ENCODE measurements at places on chromosomes 6 and 20.
A peak's percentile ranks its signal among the peaks of the same experiment; 100 is the strongest.

GRCh38 chr6:98838032-98838431 is 3.7 kb downstream of the POU3F2 start:
- no peak for DNase-seq

- DNase-seq: no peak
Observed at GRCh38 chr20:52405986-52406385, 214.4 kb upstream of the ZFP64 start.

DNA sequence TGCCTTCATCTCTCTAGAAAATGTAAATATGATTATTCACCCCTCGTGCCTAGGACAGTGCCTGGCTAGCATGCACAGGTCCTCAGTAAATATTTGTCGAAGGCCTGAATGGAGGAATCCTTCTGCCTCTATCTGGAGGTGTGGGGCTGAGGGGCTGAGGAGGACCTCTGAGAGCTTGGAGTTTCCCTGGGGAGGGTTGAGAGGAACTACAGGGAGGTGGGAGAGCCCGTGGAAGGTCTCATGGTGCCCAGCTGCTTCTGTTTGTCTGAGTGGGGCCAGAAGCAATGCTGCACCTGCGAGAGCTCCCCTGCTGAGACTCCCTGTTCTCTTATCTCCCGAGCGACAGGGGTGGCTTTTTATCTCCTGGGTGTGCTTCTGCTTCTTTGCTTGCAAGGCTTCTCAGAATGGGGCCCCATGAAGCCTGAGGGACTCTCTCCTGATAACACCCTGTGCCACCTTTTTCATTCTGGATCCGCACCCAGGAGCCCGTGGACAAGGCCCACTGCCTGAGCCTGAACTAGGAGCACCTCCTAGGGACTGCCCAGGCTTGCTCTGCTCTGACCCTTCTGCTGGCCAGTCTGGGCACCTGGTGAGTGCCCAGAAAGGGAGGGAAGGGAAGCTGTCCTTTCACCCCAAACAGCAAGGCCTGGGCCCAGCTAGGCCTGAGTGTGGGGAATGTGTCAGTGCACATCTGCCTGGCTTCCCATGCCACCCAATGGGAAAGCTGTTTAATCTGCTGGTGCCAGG is 2.4 kb downstream of the SLC29A1 start:
- no peak for DNase-seq

DNA sequence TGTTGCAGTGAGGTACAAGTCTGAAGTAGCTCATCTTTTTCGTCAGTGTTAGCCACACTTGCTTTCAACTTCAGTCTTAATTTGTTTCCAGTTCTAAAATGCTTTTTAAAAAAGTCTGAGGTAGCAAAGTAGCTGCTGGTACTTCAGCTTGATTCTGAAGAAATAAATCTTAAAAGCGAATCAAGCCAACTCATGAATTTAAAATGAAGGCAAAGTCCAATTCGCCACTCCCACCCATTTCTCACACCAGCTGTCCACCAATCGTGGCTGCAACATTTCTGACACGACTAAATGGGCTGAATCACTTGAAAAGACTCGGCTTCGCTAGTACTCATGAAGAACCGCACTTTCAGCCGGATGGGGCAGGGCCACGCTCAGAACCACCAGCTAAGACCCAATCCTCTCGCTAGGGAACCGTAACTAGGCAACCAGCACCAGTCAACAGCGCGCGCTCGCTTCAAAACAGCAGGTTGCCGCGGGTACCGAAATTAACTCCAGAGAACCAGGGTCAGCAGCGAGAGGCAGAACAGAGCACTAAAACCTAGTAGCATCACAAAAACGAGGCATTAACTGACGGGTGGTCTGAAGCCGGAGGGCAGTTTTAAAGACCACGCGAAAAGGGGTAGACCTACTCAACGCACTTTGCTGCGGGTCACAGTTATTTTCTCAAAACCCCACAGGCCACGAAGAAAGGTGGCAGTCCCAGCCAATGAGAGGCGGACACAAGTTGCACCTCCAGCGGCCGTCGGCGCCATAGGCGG is 900 bp downstream of the BCLAF1 start:
- peak; percentile 68 for DNase-seq

GRCh38 chr6:152736687-152737273 is 13.8 kb upstream of the VIP start:
- DNase-seq: no peak

DNA sequence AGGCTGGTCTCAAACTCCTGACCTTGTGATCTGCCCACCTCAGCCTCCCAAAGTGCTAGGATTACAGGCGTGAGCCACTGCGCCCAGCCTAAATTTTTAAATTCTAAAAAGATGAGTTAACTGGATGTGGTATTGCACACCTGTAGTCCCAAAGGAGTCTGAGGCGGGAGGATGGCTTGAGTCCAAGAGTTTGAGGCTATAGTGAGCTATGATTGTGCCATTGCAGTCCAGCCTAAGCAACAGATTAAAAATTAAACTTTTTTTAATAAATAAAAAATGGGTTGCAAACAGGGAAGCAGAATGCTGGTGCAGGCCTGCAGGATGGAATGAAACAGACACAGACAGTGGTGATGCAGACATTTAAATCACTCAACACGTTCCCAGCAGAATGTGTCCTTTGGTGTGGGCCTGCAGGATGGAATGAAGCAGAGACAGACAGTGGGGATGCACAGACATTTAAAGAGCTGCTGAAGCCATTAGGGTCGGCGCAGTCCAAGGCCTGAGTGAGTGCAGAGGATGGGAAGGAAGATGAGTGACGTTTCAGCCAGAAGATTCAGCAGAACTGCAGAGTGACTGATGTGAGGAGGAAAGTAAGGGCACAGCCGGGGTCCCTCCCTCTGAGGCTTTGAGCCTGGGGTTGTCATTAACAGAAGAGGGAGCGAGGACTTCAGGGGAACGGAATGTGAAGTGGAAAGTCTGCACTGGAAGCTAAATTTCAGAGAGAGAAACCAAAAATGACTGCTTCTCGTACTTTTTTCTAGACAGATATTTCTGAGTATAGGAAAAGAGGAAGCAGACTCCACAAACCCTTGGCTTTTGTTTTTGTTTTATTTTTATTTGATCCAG is 117.5 kb downstream of the RIN2 start:
- DNase-seq: no peak

GRCh38 chr6:73073238-73073637 is 152.1 kb downstream of the KHDC1L start:
- no peak for DNase-seq

DNA sequence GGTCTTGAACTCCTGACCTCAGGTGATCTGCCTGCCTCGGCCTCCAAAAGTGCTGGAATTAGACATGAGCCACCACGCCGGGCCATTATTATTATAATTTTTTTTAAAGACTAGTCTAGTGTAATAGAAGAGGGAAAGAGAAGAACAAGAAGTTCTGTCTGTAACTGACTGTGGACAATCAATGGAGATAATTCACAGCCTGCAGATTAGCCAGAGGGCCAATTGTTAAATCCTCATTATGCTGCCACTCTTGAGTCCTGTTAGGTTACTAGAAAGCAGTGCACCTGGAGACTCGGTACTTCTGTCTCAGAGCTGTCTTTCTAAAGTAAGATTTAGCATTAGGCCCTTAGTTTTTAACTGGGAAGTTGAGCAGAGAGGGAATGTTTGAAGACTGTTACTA is 37.5 kb downstream of the CARMIL1 start:
- no peak for DNase-seq

GRCh38 chr20:57675773-57676172 is 34.0 kb downstream of the PMEPA1 start:
- no peak for DNase-seq

DNA sequence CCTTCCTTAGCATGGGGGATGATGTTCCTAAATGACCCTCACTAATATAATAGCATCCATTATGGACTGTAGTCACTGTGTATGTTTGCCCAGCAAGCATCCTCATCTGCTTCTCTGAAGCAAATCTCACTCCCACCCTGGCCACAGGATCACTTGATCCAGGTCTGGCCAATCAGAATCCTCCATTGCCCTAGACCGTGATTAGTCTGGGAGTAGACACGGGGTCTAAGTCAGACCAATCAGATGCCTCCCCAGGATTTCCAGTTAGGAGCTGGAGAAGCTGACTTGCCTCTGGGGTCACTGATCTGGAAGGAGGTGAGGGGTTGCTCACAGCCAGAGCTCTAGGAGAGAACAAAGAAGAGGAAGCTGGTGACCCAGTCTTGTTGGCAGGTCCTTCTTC is 153.9 kb downstream of the DHX35 start:
- DNase-seq: no peak

DNA sequence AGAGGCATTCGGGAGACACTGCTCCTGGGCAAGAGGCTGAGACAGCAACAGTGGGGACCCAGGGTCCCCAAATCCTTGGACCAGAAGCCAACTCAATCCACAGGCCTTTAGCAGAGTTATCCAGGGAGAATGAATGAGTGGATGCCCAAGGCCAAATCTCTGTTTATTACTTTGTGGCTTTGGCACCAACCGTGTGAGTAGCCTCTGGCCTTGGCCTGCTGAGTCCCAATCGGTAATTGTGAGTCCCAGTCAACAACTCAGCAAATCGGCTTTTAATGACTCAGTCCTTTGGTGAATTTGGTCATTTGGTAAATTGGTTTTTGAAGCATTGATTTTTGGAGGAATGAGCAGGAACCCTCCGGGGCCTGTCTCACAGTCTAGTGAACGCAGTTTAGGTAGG is 29.1 kb upstream of the ECI2 start:
- no peak for DNase-seq

DNA sequence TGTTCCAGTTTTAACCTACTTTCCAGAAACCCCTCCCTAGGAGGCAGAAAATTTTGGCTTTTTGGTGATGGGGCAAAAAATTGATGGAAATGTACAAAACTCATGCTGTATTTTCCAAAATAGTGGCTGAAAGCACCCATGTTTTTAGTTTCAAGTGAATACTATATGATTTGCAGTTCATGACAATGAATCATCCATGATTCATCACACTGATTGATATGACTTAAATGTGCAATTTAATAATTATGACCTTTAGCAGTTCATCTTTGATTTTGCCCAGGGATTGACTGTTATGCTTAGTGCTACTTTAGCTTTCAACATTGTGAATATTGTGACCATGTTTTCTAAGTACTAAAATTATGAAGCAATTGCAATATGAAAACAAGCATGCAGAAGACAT is 478.7 kb downstream of the HTR1B start:
- no peak for DNase-seq

GRCh38 chr6:79188885-79189480 is 45.5 kb downstream of the HMGN3 start:
- no peak for DNase-seq

DNA sequence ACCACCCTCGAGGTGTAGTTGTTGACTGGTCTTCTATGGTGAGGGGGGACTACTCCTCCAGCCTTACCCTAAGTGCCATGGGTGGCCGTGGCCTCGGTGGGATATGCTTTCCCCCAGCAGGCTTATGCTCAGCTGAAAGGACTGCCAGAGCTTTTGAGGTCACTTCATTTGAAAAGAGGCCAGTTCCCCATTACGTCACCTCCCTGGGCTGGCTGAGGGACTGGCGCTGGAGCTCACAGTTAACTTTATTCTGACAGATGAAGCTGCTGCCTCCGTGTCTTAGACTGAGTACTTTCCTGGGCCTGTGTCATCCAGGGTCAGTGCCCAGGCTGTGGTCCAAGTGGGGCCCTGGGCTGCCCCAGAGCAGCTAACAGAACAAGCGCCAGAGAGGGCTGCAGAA is 42.8 kb upstream of the PCMTD2 start:
- no peak for DNase-seq

DNA sequence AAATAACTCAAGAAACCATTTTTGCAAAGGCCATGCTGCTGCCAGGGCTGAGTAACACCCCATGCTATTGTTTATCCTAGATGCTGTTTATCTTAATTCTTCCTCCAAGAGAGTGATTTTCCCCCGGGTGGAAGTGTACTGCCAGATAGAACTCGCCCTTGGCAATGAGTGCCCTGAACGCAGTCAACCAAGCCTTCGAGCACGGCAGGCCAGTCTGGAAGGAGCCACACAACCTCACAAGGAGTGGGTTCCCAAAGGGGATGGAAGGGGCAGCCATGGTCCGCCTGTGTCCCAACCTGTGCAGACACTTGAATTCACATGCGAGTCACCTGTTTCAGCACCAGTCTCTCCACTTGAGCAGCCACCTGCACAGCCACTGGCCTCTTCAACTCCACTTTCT is 31.9 kb downstream of the PNPLA1 start:
- no peak for DNase-seq

GRCh38 chr6:7108964-7109836 is 1.4 kb downstream of the RREB1 start:
- no peak for DNase-seq

DNA sequence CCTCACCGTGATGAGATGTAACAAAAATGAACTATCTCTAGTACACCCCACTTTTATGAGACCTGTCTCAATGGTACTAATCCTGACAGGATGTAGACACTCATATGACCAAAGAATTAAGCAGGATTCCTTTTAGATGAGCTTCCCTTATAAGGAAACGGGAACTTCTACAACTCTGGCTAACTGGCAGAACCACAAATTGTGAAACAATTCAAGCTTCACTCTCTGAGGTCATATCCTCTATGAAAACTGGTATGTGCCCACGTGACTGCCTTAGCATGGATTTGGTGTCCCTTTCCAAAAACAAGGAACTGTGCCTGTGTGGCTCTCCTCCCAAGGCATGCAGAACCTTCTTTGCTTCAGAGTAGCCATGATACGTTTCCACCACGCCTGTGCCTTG is 14.1 kb upstream of the CPNE5 start:
- DNase-seq: no peak

DNA sequence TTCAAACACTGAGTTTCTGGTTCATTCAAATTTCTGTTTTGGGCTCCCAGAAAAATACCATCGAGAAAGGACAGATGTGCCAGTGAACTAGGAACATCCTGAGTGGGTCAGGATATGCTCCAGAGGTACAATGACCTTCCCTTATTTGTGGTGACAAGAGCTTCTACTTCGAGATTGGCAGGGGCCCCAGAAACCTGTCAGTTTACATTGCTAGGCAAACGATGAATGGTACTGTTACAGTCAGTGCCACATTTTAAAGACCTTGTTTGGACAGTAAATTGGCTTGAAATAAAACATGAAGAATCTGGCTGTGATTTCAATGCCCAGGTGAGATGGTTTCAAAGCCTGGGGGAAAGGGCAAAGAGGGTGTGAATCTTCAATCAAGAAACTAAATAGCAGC is 454.5 kb upstream of the ID4 start:
- no peak for DNase-seq

DNA sequence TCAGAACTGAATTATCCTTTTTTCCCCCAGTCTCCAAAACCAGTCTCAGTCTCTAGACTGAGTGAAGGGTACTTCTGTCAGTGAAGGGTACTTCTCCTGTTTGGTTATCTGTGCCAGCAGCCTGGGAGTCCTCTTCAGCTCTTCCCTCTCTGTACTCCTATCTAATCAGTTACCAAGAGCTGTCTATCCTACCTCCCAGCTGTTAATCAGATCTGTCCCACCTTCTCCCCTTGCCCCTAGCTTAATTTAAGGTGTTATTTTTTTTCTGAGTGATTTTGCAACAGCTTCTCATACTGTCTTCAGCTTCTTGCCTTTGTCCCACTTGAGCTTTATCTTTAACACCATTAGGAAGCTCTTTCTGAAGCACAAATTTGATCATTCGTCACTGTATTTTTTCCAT is 491.9 kb upstream of the SOX4 start:
- no peak for DNase-seq

Measured in omental fat pad (tissue), 4 donors.